PC-3 (cell line): ENCODE measurements at places on chromosomes 1 and 21. TPM values are rescaled to one million over a fixed set of nuclear protein-coding genes. Genes with fewer than 3 reads are reported as not detected.

- no peak for DNase-seq
Observed at GRCh38 chr1:26533951-26534509, 4.5 kb downstream of the RPS6KA1 start.

DNA sequence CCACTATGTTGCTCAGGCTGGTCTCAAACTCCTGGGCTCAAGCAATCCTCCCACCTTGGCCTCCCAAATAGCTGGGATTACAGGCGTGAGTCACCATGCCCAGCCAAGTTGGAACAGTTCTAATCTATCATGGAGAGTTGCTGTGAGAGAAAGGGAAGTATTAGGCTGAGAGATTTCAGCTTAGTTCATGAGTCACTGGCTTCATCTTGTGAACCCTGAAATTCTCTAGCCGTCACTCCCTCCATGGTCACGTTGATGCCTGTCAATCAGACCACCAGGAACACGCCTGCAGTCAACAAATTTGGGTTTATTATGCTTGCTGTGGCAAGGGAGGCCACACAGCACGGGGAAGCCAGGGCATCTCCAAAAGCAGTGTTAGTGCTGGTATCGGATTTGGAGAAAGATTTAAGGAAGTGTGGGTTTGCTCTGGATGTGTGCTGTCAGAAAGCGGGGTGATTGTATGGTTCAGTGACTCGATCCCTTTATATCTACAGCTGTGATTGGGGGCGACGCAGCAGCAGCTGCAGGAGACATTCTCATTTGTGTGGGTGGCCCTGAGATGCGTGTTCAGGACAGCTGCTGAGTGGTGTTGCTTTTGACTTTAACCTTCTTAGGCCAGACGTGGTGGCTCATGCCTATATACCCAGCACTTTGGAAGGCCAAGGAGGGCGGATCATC is 18.7 kb downstream of the UQCRHL start:
- DNase-seq, result peak; percentile 46

DNA sequence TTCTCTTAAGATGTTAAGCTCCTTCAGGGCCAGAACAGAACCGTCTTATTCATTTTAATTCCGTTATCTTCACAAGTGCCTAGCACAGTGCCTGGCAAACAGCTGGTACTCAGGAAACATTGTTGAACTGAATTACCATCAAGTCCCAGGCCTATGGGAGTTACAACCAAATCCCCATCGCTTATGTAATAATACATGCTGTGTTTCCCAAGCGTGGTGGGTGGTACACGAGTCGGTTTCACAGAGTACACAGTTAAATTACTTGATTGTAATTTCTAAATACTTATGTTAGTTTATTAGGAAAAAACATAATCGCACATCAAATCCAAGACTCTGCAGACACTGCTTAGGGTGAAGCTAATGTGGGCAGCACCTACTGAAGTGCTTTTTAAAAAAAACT is 1.0 kb downstream of the ANGEL2 start:
- no peak for DNase-seq

GRCh38 chr1:198088360-198089071 is 68.3 kb upstream of the NEK7 start:
- peak; percentile 56 for DNase-seq

GRCh38 chr1:184583849-184584248 is 170.8 kb downstream of the EDEM3 start:
- DNase-seq, result no peak

GRCh38 chr1:181251001-181251712 is 162.7 kb downstream of the IER5 start:
- peak; percentile 92 for DNase-seq

DNA sequence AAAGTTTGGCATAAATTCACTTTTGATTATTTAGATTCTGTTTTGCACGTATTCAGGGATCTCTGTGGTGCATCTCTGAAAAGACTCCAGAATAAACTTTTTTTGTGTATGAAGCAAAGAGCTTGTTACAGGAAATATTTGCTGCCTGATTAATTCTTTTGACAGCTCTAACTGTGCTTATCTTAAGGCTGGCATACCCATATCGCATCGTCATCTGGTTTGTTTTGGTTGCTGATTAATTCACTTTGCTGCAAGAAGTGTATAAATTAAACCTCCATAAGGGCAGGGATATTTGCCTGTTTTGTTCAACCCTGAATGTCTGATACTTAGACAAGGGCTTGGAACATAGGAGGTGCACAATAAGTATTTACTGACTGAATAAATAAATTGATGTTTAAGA is 17.5 kb upstream of the DUSP10 start:
- DNase-seq, result no peak

DNA sequence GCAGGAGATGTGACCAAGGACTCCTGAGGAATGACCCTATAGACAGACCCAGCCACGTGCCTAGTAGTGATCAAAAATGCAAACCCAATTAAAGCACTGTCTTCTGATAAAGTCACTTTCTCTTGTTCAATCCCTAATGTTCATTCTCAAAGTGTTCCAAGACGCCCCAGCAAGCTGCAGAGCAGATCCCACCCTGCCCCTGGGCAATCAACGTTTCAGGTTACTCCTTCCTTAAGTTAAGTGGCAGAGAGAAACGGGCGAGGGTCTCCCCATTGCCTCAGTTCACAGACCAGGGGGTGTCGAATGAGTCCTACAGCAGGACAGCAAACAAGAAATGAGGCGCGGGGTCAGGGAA is 699 bp upstream of the RGS2 start:
- DNase-seq, result no peak

DNA sequence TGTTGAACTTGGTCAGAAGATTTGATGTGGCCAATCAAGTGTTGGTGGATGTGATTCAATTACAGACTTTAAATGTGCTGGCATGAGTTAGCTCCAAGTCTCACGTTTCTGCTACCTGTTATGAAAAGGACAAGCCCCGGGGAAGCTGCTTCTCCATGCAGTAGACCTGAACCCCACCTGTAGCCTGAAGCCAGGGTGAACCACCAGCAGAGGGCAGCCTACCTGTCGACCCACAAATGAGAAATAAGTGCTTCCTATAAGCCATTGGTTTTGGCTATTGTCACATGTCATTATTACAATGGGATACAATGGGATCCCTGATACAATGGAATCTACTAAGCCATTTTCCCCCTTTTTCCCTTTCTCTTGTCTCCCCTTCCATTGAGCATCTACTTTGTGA is 230.2 kb downstream of the PRDM2 start:
- DNase-seq, result peak; percentile 27

RNU5D-1 gene
- total RNA-seq, result not detected in 2 replicates

MAP3K7CL gene
- 0.46 and 1.3 TPM in 2 replicates for total RNA-seq

TMEM125 gene
- 8.6 and 9.8 TPM in 2 replicates for total RNA-seq

CRYBG2 gene
- 15.3 and 16.1 TPM in 2 replicates for total RNA-seq

TENT5C gene
- total RNA-seq, result 2.2 and 2.4 TPM in 2 replicates

FCGR1A gene
- not detected in 2 replicates for total RNA-seq

HOOK1 gene
- 5.0 TPM in 2 replicates for total RNA-seq

RPL11 gene
- 1,031 and 1,441 TPM in 2 replicates for total RNA-seq

GSTM1 gene
- not detected in 2 replicates for total RNA-seq
